ENCODE measurements at places on chromosomes 1 and 21. TPM values are rescaled to one million over a fixed set of nuclear protein-coding genes. Genes with fewer than 3 reads are reported as not detected.

The DIP2A gene
- total RNA-seq, result 30.5 TPM

The AHCTF1 gene
- 47.9 TPM for total RNA-seq

The MCOLN2 gene
- 92.3 TPM for total RNA-seq

The RXFP4 gene
- not detected for total RNA-seq

The USH2A gene
- total RNA-seq, result not detected

The RHD gene
- total RNA-seq, result not detected

The LAX1 gene
- total RNA-seq, result 13.4 TPM

The EDN2 gene
- not detected for total RNA-seq

The GPR37L1 gene
- total RNA-seq, result not detected

The SLAMF6 gene
- total RNA-seq, result 55.4 TPM

The C1orf87 gene
- total RNA-seq, result not detected

The ROR1 gene
- not detected for total RNA-seq

The PTTG1IP gene
- 46.5 TPM for total RNA-seq

The RNPC3 gene
- total RNA-seq, result 20.7 TPM
